ENCODE measurements at places on chromosomes 2 and 18.

DNA sequence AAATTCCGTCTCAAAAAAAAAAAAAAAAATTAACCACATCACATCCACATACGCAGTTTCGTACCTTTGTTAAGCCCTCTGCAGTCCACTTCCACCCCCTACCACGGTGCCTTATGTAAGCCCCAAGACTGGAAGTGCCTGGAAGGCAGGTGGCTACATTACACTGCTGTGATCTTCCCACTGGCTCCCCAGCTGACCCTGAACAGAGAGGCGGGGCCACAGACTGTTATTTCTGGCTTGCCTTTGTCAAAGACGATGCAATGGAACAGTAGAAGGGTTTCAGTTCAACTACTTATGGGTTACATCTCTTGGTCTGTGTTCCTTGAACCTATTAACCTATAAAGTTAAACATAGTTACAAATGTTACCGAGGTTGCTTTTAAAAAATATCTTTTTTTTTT, 15.7 kb upstream of the COX7A2L start:
- DNase-seq = no peak

GRCh38 chr2:73089270-73090030, 17.9 kb upstream of the SFXN5 start:
- no peak for DNase-seq

DNA sequence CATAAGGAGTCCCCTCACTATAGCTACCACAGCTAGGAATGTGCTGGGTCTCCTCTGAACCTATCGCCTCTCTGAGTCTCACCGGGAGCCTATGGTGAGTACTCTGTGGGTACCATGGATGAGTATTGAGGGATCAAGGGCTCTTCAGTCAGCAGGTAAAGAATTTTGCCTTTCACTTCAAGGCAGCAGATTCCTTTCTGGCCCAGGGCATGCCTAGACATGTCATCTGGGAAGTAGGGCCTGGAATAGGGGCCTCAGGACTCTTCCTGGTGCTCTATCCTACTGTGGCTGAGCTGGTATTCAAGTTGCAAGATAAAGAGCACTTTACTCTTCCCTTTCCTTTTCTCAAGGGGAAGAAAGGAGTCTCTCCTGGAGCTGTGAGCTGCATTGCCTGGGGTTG, 85.6 kb upstream of the LHCGR start:
- no peak for DNase-seq

DNA sequence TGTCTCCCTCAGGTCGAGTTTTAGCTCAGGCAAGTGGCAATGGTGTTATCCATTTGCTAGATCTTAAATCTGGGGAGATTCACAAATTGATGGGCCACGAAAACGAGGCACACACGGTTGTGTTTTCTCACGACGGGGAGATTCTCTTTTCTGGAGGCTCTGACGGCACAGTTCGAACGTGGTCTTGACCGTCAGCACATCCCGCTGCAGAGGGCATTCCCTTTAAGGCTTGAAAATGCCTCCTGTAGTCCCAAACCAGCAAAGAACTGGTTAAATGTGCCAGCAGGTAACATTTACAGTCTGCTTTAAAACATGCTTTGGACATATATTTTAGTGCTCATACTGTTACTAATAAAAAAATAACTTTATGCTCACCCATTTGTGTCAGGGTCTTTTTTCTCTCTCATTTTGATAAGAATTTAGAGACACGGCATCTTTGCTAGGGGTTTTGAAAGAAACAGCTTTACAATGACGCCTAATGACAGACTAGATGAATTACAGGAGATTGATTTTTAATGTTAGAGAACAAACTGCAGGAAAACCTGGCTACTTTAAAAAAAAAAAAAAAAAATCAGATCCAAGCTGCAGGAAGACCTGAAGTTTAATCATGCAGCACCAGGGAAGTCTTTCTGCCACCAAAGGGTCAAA, 602 bp upstream of the VWC2L start:
- DNase-seq = no peak

- DNase-seq = no peak
Measured at GRCh38 chr2:51981783-51982182, 949.9 kb upstream of the NRXN1 start.

DNA sequence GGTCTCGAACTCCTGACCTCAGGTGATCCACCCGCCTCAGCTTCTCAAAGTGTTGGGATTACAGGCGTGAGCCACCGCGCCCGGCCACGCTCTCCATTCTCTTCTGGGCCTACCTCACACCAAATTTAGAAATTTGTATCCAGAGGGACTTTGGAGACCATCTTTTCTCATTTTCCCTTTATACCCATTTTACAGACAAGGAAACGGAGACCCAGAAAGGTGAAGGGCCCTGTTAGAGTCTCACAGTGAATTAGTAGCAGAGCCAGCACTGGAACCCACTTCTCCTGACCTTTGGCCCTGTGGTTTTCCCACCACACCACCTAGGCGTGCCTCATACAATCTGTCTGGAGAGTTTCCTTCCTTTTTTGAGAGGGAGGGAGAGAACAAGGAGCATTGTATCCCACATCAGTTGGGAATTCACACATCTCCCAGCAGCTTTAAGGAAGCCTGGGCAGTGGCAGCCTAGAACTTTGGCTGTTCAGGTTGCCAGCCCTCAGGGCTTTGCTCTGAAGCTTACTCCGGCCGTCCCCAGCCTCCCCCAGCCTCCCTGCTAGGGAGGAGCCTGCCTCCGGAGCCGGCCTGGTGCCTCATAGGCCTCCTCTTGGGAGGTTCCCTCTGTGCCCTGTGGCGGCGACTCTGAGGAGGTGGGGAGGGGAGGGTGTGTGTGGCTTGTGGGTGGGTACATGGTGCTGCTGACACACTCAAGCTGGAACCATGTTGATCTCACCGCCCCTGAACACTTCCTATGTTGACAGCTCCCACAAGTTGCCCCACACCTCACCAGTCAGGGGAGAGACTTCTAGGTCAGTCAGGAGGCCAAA, 13.8 kb downstream of the FOSL2 start:
- peak; percentile 69 for DNase-seq

GRCh38 chr2:112005406-112006075, 49.5 kb upstream of the TMEM87B start:
- no peak for DNase-seq
